WTC11 (cell line): ENCODE measurements at places on chromosomes 4 and X. TPM values are rescaled to one million over a fixed set of nuclear protein-coding genes. Genes with fewer than 3 reads are reported as not detected.

The YTHDC1 gene
- total RNA-seq: 103 to 118 TPM (median 109 TPM) in 3 replicates

The MOB1B gene
- total RNA-seq: 26.1 to 28.6 TPM (median 28.0 TPM) in 3 replicates

- H3K36me3 ChIP-seq: peaks cover 3% of the 10 kb centered on the region
- H3K27me3 ChIP-seq: no peaks in the 10 kb centered on the region
- DNase-seq: no peak
- no peak overlapping the region for H3K4me3 ChIP-seq
Measured at GRCh38 chrX:110055616-110056015, 52.7 kb downstream of the TMEM164 start.

The CXorf66 gene
- not detected in 3 replicates for total RNA-seq

GRCh38 chrX:56759736-56760409 is 30.8 kb downstream of the NBDY start:
- peaks cover 5% of the 10 kb centered on the region for H3K4me1 ChIP-seq
- H3K4me3 ChIP-seq: no peak overlapping the region
- H3K27ac ChIP-seq: no peak overlapping the region
- H3K36me3 ChIP-seq: peaks cover 3% of the 10 kb centered on the region

The KCND1 gene
- 4.9 to 5.4 TPM (median 5.2 TPM) in 3 replicates for total RNA-seq

The OTUD6A gene
- total RNA-seq: 0.13 to 0.18 TPM (median 0.14 TPM) in 3 replicates

The RNF128 gene
- total RNA-seq: 0.99 to 1.1 TPM (median 1.0 TPM) in 3 replicates

The PDCL2 gene
- total RNA-seq: 0.21 TPM in 1 of 3 replicates, not detected in the others

GRCh38 chr4:109996526-109996925 is 83.8 kb downstream of the EGF start:
- no peaks in the 10 kb centered on the region for H3K36me3 ChIP-seq
- no peaks in the 10 kb centered on the region for H3K27me3 ChIP-seq
- DNase-seq: no peak
- no peaks in the 10 kb centered on the region for H3K4me1 ChIP-seq

GRCh38 chr4:2434420-2434819 is 15.7 kb downstream of the CFAP99 start:
- no peaks in the 10 kb centered on the region for H3K4me1 ChIP-seq
- no peak overlapping the region; the same call in 1 of the 2 replicates for H3K27ac ChIP-seq
- no peaks in the 10 kb centered on the region for H3K36me3 ChIP-seq
- no peak for DNase-seq
- H3K4me3 ChIP-seq: no peak overlapping the region

DNA sequence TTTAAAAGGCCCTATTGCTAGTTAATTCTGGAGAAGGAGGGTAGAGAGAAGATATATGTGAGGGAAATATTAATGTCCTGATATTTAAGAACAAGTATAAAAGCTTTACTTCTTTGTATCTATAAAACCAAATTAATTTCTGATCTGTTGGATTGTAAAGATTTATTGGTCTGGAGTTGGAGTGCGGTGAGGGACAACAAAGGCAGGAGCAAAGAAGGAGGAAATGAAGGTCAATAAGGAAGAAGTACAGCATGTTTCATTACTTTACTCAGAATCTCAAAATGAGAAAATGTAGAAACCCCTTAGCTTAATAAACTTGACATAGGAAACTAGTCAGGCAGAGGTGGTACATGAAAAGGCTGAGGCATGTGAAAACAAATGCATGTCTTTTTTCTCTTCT is 192.9 kb downstream of the PALLD start:
- peaks cover 33% of the 10 kb centered on the region for H3K4me1 ChIP-seq
- no peak for DNase-seq
- no peak overlapping the region for H3K4me3 ChIP-seq
- no peaks in the 10 kb centered on the region for H3K27me3 ChIP-seq

DNA sequence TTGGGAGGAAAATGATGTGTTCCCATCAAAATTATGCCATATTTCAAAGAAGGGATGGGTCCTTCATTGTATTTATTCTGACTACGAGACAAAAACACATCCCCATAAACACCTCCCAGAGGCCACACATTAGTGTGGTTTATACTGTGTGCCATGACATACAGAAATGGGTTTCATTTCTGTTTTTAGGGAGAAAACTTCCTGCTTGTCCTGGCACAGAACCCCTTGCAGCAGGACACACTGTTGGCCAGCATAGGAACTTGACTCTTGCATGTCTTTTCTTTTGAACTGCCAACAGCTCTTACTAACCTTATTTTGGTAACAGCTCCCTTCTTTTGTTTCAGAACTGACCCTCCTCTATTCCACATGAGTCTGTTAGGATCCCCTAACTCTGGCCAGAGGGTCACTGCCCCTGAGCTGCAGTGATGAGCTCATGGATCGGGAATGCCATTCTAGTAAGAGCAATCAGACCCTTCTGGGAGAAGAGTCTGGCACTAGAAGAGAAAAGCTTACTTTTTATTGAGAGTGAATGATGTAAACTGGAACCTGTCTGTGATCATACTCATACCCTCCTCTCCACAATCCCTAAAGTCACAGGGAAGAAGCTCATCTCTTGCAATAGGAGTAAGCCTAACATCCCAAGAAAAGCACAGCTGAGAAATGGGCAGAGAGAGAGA is 86.4 kb downstream of the SMIM20 start:
- H3K4me1 ChIP-seq: no peaks in the 10 kb centered on the region
- H3K27me3 ChIP-seq: no peaks in the 10 kb centered on the region; the same call in 1 of the 2 replicates
- no peak overlapping the region for H3K4me3 ChIP-seq
- H3K36me3 ChIP-seq: no peaks in the 10 kb centered on the region
- H3K27ac ChIP-seq: no peak overlapping the region
- DNase-seq: no peak

DNA sequence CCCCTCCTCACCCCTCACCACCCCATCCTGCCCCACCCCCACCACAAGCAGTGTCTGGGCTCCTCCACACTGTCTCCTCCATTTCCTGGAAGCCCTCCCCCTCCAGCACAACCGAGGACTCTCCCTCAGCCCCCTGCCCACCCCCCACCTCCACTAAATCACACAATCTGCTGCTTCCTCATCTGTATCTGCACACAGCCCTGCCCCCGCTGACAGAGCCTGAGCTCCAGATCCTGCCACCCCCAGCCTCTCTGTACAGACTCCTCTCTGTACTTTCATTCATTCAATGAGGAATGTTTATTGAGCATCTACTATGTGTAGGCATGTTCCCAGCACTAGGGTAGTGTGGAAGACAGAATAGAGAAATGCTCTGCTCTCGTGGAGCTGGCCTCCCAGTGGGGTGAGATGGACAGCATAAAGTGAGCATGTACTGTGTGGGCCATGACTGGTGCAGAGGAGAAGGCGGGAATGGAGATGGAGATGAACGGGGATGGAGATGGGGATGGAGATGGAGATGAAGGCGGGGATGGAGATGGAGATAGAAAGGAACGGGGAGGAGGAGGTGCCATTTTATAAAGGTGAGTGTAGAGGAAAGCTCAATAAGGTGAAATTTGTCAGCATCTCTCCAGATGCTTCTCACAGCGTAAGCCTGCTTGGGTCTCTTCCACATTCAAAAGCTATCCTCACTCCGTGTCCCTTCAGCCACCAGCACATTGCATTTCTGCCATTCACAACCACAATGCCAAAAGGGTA is 2.5 kb upstream of the PPP2R2C start:
- H3K4me3 ChIP-seq: no peak overlapping the region
- DNase-seq: no peak
- H3K4me1 ChIP-seq: peaks cover 23% of the 10 kb centered on the region
- no peaks in the 10 kb centered on the region for H3K36me3 ChIP-seq
- H3K27me3 ChIP-seq: peaks cover 43% of the 10 kb centered on the region
- H3K27ac ChIP-seq: no peak overlapping the region

DNA sequence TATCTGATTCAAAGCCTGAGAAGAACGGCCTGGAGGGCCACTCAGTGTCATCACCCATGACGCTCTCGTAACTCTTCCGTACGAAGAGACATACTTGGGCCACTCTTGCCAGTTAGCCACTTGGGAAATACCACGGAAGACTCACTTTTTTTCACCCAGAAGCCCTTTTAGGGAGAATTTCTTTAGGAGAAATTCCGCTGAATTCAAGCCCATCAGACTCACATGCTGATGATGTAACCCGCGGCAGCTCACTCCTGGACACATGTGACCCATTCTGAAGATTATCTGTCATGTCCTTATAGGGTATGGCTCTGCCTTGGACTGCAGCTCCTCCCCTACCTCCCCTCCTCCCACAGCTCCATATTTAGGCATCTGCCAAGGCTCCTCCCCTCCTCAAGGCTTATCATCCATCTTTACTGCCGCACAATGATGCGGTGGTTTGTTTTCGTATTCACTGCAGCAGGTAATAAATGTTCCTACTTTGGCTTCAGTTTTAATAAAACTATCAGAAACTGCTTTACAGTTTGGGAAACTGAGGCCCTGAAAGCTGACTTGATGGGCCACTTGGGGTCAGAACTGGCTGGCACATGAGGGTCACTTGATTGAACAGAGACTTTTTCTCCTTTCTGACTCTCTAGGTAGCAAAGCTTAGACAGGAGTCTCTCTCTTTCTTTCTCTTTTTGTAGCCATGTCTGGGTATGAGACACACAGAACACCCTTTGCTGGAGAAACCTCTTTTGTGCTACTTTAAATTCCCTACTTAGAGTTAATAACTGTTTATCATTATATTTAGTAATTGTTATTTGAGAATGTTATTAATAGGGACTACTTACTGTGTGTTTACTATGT is 42.1 kb downstream of the RHOH start:
- no peak overlapping the region for H3K4me3 ChIP-seq
- H3K27me3 ChIP-seq: no peaks in the 10 kb centered on the region
- peak overlapping the region; percentile 53 for H3K27ac ChIP-seq
- 0 out of 2 replicates have a peak, but pooled peaks cover 7% of the 10 kb centered on the region for H3K4me1 ChIP-seq
- DNase-seq: no peak
- H3K36me3 ChIP-seq: peaks cover 5% of the 10 kb centered on the region

GRCh38 chrX:18394477-18394876 is 30.9 kb upstream of the CDKL5 start:
- no peak overlapping the region for H3K4me3 ChIP-seq
- H3K27ac ChIP-seq: no peak overlapping the region
- H3K36me3 ChIP-seq: no peaks in the 10 kb centered on the region

DNA sequence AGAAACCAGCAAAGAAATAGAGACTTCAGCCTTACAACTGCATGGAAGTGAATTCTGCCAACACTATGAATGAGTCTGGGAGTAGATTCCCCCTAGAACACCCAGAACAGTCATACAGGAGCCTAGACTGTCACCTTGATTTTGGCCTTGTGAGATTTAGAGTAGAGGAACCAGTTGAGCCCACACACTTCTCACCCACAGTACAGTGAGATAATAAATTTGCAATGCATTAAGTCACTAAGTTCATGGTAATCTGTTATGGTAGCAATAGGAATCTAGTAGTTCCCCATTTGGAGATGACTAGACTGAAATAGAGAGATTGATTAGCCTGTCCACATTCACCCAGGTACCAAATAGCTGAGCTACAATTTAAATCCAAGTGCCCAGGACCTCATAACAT is 59.0 kb downstream of the FAM13A start:
- H3K36me3 ChIP-seq: peaks cover 2% of the 10 kb centered on the region; the same call in 1 of the 2 replicates
- H3K27me3 ChIP-seq: no peaks in the 10 kb centered on the region
- 0 out of 2 replicates have a peak overlapping the region, but pooled peaks have one; percentile 54 for H3K27ac ChIP-seq
- peaks cover 8% of the 10 kb centered on the region for H3K4me1 ChIP-seq
- no peak overlapping the region for H3K4me3 ChIP-seq
- no peak for DNase-seq

GRCh38 chr4:1043651-1044468 is 32.4 kb downstream of the FGFRL1 start:
- no peak overlapping the region for H3K27ac ChIP-seq
- H3K4me1 ChIP-seq: 0 out of 2 replicates have a peak, but pooled peaks cover 3% of the 10 kb centered on the region

GRCh38 chr4:74357965-74358364 is 7.0 kb upstream of the EREG start:
- H3K27ac ChIP-seq: no peak overlapping the region
- peaks cover 1% of the 10 kb centered on the region; the same call in 1 of the 2 replicates for H3K27me3 ChIP-seq
- no peaks in the 10 kb centered on the region for H3K36me3 ChIP-seq
- no peak overlapping the region for H3K4me3 ChIP-seq

DNA sequence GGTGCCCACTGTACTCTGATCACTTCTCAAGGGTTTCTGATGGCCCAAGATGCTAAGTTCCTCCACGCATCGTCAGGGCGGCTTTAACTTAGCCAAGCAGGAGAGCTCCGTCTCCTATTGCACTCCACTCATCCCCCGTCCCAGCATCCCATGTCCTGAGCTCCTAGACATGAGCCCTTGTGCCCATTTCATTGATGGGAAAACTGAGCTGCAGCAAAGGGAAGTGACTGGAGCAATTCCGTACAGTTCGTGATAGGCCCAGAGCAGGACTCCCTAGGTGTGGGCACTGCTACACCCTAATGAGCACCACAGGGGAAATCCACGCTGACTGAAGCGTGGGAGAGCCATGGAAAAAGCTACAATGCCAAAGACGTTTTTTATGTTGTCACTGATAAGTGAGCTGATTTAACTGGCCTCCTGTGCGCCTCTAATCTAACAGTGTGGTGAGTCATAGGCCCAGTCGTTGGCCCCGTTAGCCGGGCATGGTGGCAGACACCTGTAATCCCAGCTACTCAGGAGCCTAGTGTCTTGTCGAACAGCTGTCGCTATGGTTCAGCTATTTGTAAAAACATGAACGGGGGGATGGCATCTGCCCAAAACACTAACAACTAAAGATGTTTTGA is 14.9 kb downstream of the NSDHL start:
- no peak overlapping the region for H3K4me3 ChIP-seq
- H3K4me1 ChIP-seq: peaks cover 6% of the 10 kb centered on the region; the same call in 1 of the 2 replicates
- no peaks in the 10 kb centered on the region for H3K27me3 ChIP-seq
- no peak for DNase-seq
- H3K36me3 ChIP-seq: peaks cover 5% of the 10 kb centered on the region

DNA sequence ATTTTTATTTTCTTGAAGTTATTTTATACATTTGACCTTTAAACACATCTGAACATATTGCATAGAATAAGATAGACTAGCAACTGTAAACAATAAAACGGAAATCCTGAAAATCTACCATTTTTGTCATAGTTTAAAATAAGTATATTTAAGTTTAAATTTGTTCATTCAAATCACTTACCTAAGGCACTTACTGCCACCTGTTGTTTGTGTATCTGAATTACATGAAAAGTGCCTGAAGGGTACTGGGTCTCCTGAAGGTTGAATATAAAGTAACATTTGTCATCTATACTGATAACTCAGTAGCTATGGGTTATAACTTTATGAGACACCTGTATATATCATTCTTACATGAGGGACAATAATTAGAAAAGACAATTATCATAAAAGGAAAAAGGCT is 38.6 kb downstream of the TRPC5 start:
- H3K4me1 ChIP-seq: peaks cover 19% of the 10 kb centered on the region
- H3K27me3 ChIP-seq: no peaks in the 10 kb centered on the region; the same call in 1 of the 2 replicates
- H3K4me3 ChIP-seq: no peak overlapping the region
- H3K36me3 ChIP-seq: no peaks in the 10 kb centered on the region
- no peak for DNase-seq
- H3K27ac ChIP-seq: no peak overlapping the region

DNA sequence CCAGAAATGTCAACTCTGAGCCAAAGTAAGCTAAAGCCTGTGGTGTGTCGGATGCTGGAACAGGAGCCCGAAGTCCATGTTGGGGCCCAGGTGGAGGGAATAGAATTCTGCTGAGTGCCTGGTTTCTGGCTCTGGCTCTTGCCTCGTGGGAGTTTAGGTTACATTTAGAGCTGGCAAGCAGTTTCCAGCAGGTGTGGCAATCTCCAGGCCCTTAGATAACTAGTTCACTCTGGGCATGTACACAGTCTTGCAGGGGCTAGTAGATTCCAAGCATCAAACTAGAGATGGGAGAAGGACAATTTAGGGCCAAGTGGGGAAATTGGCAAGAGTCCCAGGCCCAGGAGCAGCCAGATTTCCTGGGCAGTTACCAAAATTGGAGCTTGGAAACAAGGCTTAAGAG is 56.3 kb upstream of the STOX2 start:
- H3K4me3 ChIP-seq: no peak overlapping the region
- no peaks in the 10 kb centered on the region for H3K4me1 ChIP-seq
- H3K36me3 ChIP-seq: peaks cover 16% of the 10 kb centered on the region
- H3K27ac ChIP-seq: no peak overlapping the region
- peaks cover 20% of the 10 kb centered on the region for H3K27me3 ChIP-seq
